ENCODE measurements at places on chromosomes 6 and 20. TPM values are rescaled to one million over a fixed set of nuclear protein-coding genes. Genes with fewer than 3 reads are reported as not detected.

GRCh38 chr20:45827030-45827652 is at the start of gene TNNC2:
TSS of gene TNNC2 (minus strand) at chr20:45827312. CDS start at chr20:45827248, 64 bp downstream.
- H3K4me3 ChIP-seq = no peak within 1 kb of the TSS
- no peak within 1 kb of the TSS for H3K27ac ChIP-seq
- no peak for DNase-seq

DNA sequence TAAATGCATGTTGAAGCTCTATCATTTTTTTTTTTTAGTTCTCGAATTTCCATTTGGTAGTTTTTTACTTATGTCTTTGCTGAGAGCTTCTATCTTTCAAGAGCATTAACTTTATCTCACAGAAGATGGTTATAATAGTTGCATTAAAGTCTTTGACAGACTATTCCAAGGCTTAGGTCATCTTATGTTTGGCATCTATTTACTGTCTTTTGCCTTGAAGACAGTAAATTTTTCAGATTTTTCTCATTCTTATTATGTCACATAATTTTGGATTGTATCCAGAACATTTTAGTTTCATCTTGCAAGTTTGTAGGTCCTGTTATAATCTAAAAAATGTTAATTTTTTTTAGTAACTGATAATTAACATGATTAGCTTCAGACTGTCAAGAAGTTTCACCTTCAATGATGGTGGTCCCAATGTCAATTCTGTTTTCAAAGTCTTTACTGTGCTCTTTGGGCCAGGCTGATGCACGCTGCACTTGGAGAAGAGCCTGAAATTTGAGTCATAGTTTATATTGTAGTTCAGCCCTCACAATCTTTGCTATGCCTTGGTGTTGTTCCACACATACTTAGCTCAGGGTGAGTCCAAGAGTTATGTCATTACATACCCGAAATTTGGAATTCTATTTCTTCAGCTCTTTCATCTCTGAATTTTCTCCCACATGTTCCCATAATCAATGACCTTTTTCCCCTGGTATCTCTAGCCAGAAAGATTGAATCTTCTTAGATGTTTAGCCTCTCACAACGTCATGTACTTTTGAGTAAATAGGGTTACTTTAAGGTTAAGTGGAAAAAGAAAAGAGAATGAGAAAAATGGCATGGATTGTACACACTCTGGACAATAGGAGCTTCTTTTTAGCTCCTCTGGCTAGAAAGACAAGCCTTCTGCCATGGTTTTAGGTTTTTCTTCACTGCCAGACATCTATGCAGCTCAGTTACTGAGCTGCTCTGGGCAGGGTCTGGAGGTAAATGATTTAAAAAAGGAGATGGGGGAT is 110.3 kb upstream of the BTBD3 start:
- no peaks in the 10 kb centered on the region for H3K36me3 ChIP-seq
- H3K4me1 ChIP-seq = peaks cover 7% of the 10 kb centered on the region
- DNase-seq = no peak
- peaks cover 77% of the 10 kb centered on the region for H3K27me3 ChIP-seq

- H3K27me3 ChIP-seq = peaks cover 4% of the 10 kb centered on the region
- H3K4me3 ChIP-seq = no peak overlapping the region
- no peaks in the 10 kb centered on the region for H3K4me1 ChIP-seq
- no peaks in the 10 kb centered on the region for H3K36me3 ChIP-seq
- no peak overlapping the region for H3K27ac ChIP-seq
- DNase-seq = no peak
These were observed 3.3 kb upstream of the TMEM217 start for GRCh38 chr6:37261198-37261597.

DNA sequence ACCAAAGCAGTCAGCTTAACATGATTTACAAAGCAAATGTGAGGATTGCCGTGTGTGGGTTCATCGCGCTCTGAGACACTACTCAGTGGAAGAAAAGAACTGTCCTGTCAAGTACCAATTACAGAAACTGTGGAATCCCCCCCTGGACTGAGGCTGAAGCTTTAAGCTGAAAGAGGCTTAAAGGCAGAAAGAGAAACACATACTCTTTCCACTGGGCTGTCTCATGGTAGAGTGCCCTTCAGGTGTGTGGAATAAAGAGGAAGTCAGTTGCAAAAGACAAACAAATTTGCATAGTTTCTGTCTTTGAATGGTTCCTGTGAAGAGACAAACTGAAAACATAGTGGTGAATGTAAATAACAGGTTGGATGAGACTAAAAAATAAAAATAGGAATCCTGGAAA is 560.4 kb upstream of the SYNCRIP start:
- no peak overlapping the region for H3K4me3 ChIP-seq
- H3K27ac ChIP-seq = no peak overlapping the region
- DNase-seq = peak; percentile 70
- no peaks in the 10 kb centered on the region for H3K27me3 ChIP-seq
- no peaks in the 10 kb centered on the region for H3K36me3 ChIP-seq
- H3K4me1 ChIP-seq = peaks cover 8% of the 10 kb centered on the region

DNA sequence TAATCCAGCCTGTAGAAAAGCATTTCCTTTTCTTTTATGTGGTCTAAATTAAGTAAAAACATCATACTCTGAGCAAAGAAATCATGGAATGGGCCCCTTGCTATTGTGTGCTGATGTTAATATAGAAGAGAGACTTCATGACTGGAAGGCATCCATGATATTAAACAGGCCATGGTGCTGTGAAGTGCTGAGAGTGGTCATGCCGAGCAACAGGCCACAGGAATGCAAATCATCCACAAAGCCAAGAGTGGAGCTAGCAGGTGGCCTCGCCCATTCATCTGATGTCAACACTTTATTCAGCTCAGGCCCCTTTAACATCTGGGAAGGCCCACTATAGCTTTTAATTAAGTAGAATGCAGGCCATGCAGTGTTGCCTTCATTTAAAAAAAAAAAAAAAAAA is 115.2 kb upstream of the HMGCLL1 start:
- peak; percentile 79 for DNase-seq
- H3K36me3 ChIP-seq = no peaks in the 10 kb centered on the region
- H3K27me3 ChIP-seq = no peaks in the 10 kb centered on the region
- no peak overlapping the region for H3K4me3 ChIP-seq

DNA sequence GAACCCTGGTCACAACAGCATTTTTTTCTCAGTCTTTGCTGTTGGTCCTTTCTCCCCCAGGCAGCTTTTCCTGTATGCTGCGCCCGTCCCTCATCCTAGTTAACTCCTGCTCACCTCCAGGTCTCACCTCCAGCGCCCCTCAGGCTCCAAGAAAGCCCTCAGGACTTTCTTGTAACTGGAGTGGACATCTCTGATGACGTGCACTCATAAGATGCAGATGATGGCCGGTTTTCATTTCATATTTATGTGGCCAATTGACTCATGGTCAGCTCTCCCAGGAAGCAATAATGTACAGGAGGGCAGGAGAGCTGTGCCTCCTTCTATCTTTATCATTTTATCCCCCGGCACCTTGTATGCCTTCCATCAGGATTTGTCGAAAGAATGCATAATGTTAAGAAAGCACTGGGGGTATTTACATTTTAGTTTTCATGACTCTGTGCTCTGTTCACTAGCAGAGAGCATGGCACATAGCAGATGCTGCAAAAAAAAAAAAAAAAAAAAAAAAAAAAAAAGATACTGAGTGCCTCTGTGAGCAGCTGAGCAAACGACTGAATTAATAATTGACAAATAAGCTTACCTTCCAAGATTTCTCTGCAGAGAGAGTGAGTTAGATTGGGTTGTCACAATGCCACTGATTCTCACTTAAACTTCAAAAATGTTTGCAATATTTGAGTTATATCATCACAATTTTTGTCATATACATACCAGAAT is 170.2 kb downstream of the DOK5 start:
- peaks cover 5% of the 10 kb centered on the region for H3K4me1 ChIP-seq
- H3K27ac ChIP-seq = no peak overlapping the region
- H3K27me3 ChIP-seq = no peaks in the 10 kb centered on the region
- H3K36me3 ChIP-seq = no peaks in the 10 kb centered on the region
- DNase-seq = no peak
- H3K4me3 ChIP-seq = no peak overlapping the region

- H3K4me1 ChIP-seq = peaks cover 31% of the 10 kb centered on the region
- H3K4me3 ChIP-seq = peak overlapping the region; percentile 60
- no peak overlapping the region for H3K27ac ChIP-seq
- peaks cover 76% of the 10 kb centered on the region for H3K27me3 ChIP-seq
- DNase-seq = peak; percentile 89
These were observed 2.7 kb downstream of the C20orf204 start for GRCh38 chr20:64038565-64039292.

Gene KIF6
- total RNA-seq = 2.7 TPM

DNA sequence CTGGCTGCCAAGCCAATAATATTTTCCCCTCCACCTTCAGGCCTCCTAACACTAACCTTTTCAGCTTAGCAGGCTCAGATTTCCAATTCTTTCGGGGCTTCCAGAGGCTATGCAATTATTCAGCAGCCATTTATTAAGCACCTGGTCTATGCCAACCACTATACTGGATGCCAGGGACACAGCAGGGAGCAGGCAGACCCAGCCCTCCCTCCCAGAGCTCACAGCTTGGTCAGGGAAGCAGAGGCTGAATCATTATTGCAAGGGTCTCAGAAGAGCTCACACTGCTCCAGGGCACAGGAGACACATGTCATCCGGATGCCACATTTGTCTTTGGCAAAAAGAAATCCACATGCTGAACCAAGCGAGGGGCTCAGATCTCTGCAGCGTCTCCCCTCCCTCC is 1.3 kb downstream of the BPIFB1 start:
- H3K36me3 ChIP-seq = no peaks in the 10 kb centered on the region
- no peaks in the 10 kb centered on the region for H3K4me1 ChIP-seq
- DNase-seq = no peak
- H3K27ac ChIP-seq = no peak overlapping the region
- H3K4me3 ChIP-seq = no peak overlapping the region

- no peak overlapping the region for H3K27ac ChIP-seq
- DNase-seq = peak; percentile 18
- H3K36me3 ChIP-seq = no peaks in the 10 kb centered on the region
- H3K4me3 ChIP-seq = no peak overlapping the region
- peaks cover 36% of the 10 kb centered on the region for H3K4me1 ChIP-seq
- no peaks in the 10 kb centered on the region for H3K27me3 ChIP-seq
These were observed 134.9 kb upstream of the LRFN2 start for GRCh38 chr6:40722091-40722490.

DNA sequence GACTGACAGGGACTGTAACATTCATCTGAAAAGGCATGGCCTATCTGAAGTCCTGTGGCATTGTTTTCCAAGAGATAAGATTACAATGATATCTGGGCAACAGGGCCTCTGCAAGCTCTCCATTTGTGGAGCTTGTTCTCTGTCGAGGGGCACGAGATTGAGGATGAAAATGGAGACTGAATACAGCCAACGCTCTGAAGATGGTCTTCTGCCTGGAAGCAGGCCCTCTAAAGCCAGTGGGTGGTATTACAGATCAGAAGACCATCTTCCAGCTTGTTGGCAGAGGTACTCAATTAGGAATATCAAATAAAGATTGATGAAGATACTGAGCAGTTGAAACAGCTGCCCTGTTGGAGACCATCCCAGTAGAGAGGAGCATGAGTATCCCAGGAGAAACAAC is 288.2 kb downstream of the CENPW start:
- no peak overlapping the region for H3K4me3 ChIP-seq
- H3K4me1 ChIP-seq = no peaks in the 10 kb centered on the region
- H3K27me3 ChIP-seq = no peaks in the 10 kb centered on the region
- H3K27ac ChIP-seq = no peak overlapping the region

Gene OOEP
- total RNA-seq = not detected

- no peak for DNase-seq
- no peaks in the 10 kb centered on the region for H3K27me3 ChIP-seq
- no peak overlapping the region for H3K4me3 ChIP-seq
- no peaks in the 10 kb centered on the region for H3K36me3 ChIP-seq
These were observed 226.9 kb upstream of the RREB1 start for GRCh38 chr6:6880745-6881437.

DNA sequence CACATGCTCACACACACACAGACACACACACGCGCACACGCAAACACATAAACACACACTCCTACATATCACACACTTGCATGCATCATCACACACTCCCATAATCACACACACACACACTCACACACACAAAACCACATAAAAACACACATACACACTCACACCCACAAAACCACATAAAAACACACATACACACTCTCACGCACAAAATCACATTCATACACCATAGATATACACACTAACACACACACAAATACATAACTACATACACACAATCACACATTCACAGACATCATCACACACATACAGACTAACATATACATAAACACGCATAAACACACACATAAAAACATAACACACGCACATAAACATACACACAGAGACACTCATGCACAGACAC is 57.8 kb upstream of the QKI start:
- H3K27ac ChIP-seq = no peak overlapping the region
- no peak for DNase-seq
- H3K4me1 ChIP-seq = no peaks in the 10 kb centered on the region
- no peak overlapping the region for H3K4me3 ChIP-seq

- no peaks in the 10 kb centered on the region for H3K36me3 ChIP-seq
- DNase-seq = no peak
- no peaks in the 10 kb centered on the region for H3K27me3 ChIP-seq
- H3K27ac ChIP-seq = no peak overlapping the region
- peaks cover under 1% of the 10 kb centered on the region for H3K4me1 ChIP-seq
- H3K4me3 ChIP-seq = no peak overlapping the region
These were observed 114.8 kb downstream of the LRFN2 start for GRCh38 chr6:40472353-40472752.

DNA sequence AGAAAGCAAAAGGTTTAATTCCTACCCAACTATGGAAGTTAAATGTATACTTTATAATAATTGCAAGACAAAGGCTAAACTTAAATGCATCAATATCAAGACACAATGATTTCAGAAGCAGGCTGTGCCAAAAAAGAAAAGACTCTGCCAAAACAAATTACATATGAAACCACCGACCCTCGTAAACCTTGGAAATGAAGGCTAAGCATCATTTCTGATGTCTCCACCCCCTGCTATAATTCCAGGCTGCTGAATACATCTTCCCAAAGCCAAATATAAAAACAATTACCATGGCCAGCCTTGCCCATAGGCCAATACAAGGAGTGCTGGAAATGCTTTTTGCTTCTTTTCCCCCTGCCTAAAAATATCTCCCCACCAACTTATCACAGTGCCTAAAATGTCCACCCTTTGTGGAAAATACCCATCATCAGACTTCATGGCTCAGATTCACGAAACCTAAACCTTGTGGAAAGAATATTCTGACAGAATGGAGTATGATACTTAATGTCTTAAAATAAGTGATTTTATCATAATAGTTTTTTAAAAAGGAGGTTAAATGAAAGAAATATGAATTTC is 37.4 kb downstream of the RCAN2 start:
- peaks cover 4% of the 10 kb centered on the region for H3K4me1 ChIP-seq
- no peak overlapping the region for H3K4me3 ChIP-seq
- H3K27me3 ChIP-seq = no peaks in the 10 kb centered on the region
- no peak for DNase-seq
- no peak overlapping the region for H3K27ac ChIP-seq

DNA sequence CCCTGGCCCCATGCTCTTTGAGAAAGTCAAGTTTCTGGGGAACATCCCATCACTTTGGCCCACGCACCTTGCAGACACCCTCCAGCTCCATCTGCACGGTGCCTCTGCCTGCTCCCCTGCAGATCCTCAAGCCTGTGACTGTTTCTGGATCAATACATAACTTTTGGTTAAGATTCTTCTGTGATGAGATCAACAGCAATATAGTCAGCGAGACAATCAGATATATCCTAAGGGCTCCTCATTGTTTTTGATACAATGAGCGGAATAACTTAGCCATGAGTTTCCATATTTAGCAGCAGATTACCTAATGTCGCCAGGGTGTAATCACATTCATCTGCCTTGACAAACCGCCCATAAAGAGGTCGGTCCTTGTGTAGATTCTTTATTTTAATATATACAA is 109.3 kb upstream of the MTHFD1L start:
- H3K36me3 ChIP-seq = no peaks in the 10 kb centered on the region
- H3K4me1 ChIP-seq = peaks cover 28% of the 10 kb centered on the region
- no peak overlapping the region for H3K27ac ChIP-seq
- no peak for DNase-seq

Gene RNF8
- total RNA-seq = 68.5 TPM
